ENCODE measurements at places on chromosomes 11 and 22.

DNA sequence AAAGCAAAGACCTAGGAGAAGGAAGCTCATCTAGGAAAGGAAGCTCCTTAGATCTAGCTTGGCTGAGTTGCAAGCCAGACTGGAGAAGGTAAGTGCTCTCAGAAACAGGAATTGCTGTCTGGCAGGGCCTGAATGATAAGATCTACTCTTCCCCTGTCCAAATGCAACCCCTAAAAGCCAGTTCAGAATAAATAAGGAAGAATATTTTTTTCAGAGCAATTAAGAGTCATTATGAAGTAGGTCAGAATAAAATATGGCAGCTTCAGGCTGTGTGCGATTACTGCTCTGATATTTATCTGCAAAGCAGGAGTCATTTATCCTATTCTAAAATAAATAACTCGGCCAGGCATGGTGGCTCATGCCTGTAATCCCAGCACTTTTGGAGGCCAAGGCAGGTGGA lies 82.1 kb downstream of the PIWIL4 start:
- DNase-seq: no peak

DNA sequence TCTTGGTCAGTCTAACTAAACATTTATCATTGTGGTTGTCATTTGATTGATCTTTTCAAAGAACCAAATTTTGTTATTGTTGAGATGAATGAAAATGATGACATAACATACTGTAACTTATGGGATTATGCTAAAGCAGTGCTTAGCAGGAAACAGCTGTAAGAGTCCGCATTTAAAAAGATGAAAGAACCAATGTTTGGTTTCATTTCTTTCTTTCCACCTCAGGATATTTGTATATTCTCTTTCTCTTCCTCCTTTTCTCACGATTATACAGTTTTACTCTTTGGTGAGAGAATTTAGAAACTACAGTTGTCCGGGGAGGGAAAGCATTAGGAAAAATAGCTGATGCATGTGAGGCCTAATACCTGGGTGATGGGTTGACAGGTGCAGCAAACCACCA lies 23.1 kb downstream of the PIH1D2 start:
- no peak for DNase-seq

- DNase-seq: no peak
Observed at GRCh38 chr22:46052331-46052771, 75.4 kb upstream of the WNT7B start.

- no peak for DNase-seq
Observed at GRCh38 chr11:104841973-104842525, 56.2 kb downstream of the CASP12 start.

- no peak for DNase-seq
Observed at GRCh38 chr22:26483439-26484359, at the start of the genes HPS4 and SRRD. Gene HPS4, minus strand, starts transcription at chr22:26483783. Its CDS starts 2,021 bp downstream, at chr22:26481762. Gene SRRD, plus strand, starts transcription at chr22:26483877. Its CDS starts 14 bp downstream, at chr22:26483891.

DNA sequence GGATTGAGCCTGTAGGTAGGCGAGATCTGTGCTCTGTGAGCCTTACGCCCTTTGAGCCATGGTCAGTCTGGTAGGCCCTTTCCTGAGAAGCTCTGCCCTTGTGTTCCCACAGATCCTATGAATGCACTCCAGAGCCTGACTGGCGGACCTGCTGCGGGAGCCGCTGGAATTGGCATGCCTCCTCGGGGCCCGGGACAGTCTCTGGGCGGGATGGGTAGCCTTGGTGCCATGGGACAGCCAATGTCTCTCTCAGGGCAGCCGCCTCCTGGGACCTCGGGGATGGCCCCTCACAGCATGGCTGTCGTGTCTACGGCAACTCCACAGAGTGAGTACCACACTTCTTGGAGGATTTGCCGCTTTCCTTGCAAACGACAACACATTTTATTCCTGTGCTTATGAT lies 47.4 kb downstream of the MED15 start:
- no peak for DNase-seq

GRCh38 chr11:73976451-73977151 lies 6.0 kb downstream of the UCP2 start:
- DNase-seq: no peak

- DNase-seq: no peak
Observed at GRCh38 chr11:132451942-132452601, 1080.2 kb downstream of the OPCML start.

DNA sequence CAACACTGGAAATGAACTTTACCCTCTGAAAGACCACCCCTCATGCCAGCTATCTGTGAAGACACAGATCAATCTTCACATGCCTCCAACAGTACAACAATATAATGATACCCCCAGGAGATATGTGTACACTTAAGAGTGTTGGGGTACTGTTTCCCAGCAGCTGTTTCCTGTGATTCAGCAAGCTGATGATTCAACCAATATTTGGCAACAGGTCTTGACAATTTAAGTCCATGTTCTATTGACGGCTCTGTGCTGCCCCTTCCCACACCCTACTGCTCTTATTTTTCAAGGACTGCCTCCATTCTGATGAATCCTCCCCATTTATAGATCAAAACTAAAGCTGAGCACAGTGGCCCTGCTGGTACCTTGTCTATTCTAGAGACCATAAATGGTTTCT lies 6.6 kb downstream of the SNX19 start:
- no peak for DNase-seq

GRCh38 chr11:98260983-98261382 lies 759.8 kb upstream of the CNTN5 start:
- DNase-seq: no peak

- DNase-seq: no peak
Observed at GRCh38 chr22:46262449-46263215, 511 bp downstream of the PKDREJ start.

DNA sequence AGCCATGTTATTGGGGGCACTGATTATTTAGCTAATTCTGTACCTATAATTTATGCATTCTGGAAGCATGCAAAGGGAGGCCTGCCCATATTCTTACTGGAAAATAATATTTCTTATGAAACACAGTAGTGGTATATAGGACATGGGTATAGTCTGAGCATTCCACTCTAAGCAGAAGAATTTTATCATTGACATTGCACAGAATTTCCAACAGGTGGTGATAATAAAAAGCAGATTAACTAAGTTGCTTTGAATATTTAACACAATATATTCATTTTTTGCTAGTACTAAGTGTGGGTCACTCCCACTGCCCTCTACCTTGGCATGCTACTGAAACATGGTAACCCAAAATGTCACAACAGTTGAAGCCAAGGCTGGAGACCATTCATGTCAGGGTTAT lies 728.8 kb upstream of the FAT3 start:
- no peak for DNase-seq

DNA sequence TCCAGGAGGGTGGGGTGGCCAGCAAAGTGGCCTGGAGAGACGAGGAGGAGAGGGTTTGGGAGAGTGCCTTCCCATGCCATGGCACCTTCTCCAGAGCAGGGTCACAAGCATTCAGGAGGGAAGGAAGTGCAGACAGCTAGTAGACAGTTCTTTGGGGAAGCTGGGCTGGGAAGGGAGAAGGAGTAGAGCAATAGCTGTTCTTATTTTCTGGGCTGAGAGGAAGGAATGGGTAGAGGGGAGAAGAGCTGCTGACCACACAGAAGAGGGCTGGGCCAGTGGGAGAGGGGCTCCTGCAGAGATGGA lies 14.8 kb upstream of the PICK1 start:
- DNase-seq: no peak

DNA sequence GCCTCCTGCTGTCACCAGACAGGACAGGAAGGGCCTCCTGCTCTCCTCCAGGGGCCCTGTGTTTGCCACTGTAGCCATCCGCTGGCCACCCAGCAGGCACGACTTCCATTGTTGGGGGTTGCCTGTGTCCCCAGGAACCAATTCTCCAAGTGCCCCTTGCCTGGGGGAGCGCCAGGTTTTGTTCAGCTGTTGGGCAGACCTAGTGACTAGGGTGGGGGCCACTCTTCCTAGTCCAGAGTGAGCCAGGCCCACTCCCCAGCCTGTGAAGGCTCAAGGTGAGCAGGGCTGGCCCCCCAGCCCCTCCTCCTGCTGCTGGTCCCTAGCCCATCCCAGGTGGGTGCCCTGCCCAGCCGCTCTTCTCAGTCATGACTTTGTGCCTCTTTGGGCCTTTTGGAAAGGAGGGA lies 30.9 kb downstream of the OSBPL5 start:
- no peak for DNase-seq

- no peak for DNase-seq
Observed at GRCh38 chr22:25833676-25834075, 91.7 kb downstream of the MYO18B start.

- DNase-seq: no peak
Observed at GRCh38 chr11:72745511-72745910, 6.7 kb downstream of the ARAP1 start.

Data from hypothalamus (tissue), 51 donors.